ENCODE measurements at places on chromosomes 6 and 20.
A peak's percentile ranks its signal among the peaks of the same experiment; 100 is the strongest.

DNA sequence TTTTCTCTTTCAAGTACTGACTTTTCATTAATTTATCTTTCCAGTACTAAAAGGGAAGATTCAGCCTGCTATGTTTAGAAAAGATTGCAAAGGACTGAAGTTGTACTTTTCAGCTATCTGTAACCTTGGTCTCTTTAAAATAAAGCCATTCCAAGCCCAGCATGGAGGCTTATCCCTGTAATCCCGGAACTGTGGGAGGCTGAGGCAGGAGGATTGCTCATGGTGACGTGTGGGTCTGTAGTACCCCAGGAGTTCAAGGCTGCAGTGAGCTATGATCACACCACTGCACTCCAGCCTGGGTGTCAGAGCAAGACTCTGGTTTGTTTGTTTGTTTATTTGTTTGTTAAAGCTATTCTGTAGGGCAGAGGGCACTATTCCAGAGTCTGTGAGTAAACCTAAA is 50.6 kb upstream of the TMEM170B start:
- DNase-seq = no peak

- DNase-seq = no peak
Observed at GRCh38 chr6:159279790-159280277, 110.6 kb downstream of the FNDC1 start.

DNA sequence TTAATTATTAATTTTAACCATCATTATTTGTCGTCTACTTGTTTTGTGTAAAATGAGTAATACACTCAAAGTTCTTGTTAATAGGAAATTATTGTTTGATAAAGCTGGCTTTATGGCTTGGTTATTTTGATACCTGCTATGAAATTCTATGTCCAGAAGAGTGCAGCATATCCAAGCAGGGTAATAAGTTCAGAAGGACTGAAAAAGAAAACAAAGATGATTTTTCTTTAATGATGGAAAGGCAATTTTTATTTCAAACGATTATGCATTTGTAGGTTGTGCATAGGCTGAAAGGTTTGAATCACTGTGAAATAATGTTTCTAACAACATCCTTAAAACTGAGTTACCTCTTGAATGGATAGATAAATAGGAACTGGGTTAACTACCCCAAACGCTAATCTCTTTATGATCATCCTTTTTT is 1.4 kb upstream of the MAN1A1 start:
- no peak for DNase-seq

DNA sequence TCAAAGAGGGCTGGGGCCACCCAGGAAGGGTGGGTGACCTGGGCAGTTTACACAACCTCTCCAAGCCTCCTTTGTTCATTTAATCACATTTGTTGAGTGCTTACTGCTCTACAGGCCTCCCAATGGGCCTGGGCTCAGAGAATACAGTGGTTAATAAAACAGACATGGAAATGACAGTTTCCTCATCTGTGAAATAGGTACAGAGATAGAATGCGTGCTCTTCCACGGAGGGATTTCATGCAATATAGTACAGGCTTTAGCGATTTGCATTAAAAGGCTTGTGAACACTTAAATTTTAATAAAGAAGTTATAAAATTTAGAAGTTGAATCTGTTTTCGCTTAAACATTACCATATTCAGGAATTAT is 802 bp upstream of the FERMT1 start:
- DNase-seq = no peak

DNA sequence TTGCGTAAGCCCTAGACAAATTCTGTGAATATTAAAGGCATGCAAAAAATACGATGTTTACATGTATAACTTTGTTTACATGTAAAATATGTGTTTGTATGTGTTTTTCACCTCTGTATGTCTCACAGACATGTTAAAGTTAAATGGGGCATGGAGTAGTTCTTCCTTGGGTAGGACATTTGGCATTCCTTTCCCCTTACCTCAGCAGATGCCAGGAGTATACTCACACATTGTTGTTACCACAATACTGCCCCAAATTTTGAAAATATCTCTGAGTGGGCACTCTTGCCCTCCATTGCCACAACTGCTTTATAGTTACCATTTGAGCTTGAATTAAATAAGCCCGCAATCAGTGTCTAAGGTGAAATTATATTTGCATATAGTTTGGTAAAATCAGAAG is 147.5 kb downstream of the MYO6 start:
- DNase-seq = no peak

- DNase-seq = no peak
Observed at GRCh38 chr20:61049684-61050083, 202.4 kb upstream of the CDH4 start.

DNA sequence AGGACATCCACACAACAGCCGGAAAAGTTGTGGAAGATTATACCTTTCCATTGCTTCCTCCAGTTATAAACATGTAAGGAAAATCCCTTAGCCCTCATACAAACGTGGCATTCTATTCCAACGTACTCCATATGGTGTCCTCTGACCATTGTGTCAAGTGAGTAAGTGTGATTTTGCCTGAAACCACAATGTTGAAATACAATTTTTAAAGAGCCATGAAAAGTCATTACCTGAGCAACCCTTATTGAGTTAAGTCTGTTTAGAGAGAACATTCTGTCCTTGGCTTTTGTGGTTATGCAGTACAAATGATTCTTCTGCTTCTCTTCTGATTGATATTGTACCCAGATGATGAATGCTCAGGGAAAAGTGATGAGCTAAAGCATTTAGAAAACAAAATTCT is 530.1 kb downstream of the HAO1 start:
- no peak for DNase-seq

GRCh38 chr6:144155529-144155928 is 5.2 kb downstream of the STX11 start:
- DNase-seq = no peak

DNA sequence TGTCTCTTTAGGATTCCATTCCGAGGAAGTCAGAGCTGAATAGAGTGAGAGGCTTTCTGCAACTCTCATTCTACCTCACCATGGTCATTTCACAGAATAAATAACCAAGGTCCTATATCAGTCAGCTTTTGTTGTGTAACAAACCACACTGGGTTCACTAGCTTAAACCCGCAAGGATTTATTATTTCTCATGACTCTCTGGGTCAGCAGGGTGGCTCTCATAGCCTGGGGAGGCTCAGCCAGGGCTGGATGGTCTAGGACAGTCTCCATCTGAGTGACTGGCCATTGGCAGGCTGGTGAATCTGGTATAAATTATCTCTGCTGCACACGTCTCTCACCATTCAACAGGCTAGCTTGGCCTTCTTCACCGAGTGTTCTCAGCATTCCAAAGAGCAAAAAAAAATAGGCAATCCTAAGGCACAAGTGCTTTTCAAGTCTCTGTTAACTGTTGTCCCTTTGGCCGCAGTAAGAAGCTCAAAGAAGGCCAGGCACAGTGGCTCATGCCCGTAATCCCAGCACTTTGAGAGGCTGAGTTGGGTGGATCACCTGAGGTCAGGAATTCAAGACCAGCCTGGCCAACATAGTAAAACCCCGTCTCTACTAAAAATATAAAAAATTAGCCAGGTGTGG is 39.7 kb downstream of the ISM1 start:
- DNase-seq = no peak

DNA sequence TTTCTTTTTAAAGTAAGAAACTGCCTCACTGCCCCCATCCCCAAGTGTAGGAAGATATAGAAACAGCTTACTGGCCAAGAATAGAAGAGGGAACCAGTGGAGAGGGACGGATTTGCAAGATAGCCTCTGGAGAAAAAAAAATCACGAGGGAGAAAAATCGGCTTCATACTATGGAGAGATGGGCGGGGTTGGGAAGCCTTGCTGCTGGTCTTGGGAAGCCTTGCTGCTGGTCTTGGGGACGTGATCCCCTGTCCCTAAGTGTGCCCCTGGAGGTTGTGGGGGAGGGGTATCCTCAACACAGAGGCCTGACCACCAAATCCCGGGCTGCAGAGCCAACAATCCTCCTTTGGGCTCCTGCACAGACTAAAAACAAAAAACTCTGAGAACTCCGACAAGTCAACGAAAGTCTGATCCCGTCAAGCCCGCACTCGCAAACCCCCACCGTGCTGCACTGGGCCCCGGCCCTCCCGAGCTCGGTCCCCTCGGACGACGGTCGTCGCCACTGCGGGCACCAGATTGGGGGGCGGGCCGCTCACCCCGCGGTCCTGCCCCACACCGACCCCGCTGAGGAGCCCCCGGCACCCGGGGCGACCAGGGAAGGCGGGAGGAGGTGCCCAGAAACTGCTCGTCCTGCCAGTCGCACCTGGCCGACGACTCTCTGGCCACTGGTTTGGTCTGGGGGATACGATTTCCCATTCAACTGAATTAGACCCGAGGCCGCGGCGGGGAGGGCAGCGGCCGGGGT is 750 bp downstream of the MAP7 start:
- no peak for DNase-seq

DNA sequence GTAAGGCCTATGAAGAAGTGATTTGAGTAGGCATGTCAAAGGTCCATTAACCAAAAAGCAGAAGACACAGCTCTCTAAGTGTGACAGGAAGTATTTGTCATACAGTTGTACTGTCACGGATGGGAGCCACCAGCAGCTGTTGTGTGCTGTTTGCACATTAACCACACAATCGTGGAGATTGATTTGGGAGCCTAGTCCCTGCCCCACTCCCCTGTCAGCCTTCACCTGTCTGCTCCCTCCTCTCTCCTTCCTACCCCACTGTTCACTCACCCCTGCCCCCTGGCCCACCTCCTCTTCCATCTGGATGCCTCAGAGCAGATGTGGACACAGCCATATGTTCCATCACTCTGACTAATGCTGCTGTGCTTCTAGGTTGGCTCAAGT is 124.7 kb upstream of the SPACA1 start:
- no peak for DNase-seq

GRCh38 chr6:135577059-135577538 is 79.6 kb upstream of the AHI1 start:
- no peak for DNase-seq

DNA sequence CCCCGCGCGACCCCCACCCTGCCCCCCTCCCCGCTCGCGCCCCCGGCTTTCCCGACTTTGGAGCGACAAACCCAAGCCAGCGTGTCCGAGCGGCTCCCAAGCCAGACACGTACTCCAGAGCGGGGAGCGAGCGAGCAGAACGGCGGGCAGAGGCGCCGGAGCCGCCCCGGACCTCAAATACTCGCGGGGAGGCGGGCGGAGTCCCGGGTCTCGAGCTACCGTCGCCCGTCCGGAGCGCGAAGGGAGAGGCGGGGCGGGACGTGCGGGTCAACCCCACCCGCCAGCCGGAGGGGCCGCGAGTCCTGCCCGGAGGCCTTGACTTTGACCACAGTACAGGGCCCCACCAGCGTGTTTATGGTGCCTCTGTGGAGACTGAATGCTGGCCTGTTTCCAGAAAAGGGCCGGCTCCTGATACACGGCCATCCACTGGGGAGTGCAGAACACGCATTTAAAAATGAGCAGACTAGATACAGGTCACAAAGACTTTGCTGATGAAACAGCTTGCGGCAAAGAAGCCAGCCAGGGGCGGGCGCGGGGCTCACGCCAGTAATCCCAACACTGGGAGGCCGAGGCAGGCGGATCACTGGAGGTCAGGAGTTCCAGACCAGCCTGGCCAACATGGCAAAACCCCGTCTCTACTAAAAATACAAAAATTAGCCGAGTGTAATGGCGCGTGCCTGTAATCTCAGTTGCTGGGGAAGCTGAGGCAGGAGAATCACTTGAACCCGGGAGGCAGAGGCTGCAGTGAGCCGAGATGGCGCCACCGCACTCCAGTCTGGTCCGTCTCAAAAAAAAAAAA is at the start of gene SERPINB6:
Gene SERPINB6 (minus strand): TSS at position 148 of the 799 bp plus-strand sequence. CDS start 12,235 bp downstream, outside the sequence.
- DNase-seq = peak; percentile 36

GRCh38 chr6:48315915-48316314 is 204.9 kb upstream of the PTCHD4 start:
- no peak for DNase-seq

- DNase-seq = no peak
Observed at GRCh38 chr6:84892671-84893070, 128.3 kb upstream of the TBX18 start.

DNA sequence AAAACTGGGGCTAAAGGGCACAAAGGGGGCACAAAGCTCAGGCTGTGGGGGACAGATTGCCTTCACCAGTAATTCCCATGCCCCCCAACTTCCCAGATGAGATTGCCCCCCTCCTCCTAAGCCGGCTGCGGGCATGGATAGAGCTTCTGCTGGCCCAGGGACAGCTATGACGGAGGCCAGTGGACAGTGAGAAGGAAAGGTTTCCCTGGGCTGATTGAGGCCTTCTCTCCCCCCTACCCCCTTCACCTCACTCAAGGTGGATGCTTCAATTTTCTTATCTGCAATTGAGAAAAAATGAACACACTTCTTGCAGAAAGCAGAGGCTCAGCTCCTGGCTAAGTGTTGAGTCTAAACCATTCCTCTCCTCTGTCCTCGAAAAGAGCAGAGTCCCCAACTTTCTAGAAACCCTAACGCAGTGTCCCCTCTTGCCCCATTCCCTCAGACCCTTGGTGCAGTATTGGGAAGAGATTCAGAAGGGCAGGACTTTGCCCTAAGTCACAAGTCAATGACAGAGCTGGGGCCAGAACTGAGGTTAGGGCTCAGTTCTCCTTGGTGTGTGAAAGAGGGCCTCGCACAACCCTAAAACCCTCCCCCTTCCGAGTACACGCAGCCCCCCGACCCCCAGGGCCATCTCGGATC is 808 bp downstream of the SDC4 start:
- no peak for DNase-seq

GRCh38 chr20:36086767-36087166 is 67.8 kb upstream of the EPB41L1 start:
- no peak for DNase-seq

- DNase-seq = no peak
Observed at GRCh38 chr20:48349656-48350055, 478.1 kb downstream of the PREX1 start.

DNA sequence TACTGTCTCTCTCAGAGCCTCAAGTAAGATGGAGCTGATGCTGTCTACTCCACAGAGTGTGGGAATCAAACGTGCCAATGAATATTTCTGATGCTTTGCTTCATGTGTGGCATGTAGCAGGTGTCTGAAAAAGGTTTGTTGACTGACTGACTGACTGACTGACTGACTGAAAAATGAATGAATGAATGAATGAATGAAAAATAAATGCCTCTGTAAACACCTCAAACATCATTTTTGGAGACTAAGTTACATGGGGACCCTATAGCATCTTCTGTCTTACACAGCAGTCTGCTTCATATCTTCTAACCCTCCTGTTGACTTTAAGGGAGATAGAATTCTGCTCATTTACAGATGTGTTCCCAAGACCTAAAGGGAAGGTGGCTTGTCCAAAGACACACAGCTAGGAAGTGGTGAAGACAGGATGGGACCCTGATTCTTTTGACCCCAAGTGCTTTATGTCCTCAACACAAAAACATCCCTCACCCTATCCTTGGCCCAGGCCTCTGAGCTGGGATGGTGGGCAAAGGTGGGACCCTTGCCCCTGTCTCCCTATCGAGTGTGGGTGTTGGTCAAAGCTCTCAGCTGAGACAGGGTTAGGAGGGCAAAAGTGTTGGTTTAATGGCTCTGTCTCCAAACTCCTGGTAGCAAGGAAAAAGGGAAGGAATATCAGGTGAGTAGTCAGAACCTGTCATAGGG is 104.4 kb downstream of the TOX2 start:
- DNase-seq = no peak

DNA sequence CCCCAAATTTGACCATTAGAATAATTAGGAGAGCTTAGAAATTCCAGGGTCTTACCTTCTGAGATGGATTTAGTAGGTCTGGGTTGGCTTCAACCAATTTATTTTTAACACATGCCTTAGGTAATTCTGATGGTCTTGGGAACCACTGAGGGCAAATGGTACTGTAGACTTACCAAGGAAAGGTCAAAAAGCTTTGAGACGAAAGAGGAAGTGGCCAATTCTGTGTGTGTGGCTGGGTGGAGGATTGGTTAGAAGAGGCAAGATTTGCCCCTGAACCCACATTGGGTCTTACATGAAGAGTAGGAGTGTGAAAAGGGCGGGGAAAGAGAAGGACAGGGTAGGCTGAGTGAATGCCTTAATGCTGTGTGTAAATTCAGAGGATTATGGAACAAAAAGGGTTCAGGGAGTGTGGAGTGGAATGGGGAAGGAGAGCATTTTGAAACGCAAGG is 2.7 kb downstream of the ITCH start:
- no peak for DNase-seq

Data from COLO829 (cell line).